ENCODE measurements at places on chromosomes 5 and 9.

- no peak for DNase-seq
These were observed 373 bp downstream of the FBXW5 start for GRCh38 chr9:136944212-136944518.

DNA sequence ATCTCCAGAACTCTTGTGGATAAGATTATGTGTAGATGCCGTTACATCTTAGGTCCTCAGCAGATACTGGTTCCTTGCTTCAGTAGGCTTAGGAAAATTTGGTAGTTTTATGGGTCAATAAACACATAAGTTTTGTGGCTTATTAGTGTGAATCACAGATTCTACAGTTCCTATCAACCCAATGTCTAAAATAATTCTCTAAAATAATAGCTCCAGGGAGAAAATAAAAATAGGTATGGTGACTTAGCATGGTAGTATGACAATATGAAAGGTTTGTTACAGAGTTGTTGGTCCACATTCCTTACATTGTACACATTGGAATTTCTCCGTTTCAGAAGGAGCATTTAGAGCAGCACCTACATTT is 91.7 kb downstream of the AOPEP start:
- DNase-seq: no peak

DNA sequence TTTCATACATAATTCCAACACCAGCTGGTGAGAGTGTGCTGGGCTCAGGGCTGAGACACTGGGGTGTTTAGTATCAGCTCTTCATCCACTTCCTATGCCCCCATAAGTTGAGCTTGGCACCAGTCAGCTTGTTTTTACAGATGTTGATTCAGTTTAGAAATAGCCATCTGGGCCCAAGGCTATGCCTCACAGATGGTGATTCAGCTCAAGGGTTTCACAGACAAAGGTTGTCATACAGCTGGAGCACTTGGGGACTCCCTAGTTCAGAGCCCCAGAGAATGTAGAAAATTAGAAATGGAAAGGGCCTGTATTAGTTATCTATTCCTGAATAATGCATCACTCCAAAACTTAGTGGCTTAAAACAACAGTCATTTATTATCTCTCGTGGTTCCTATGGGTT is 10.3 kb upstream of the CRHBP start:
- no peak for DNase-seq

GRCh38 chr9:25537808-25538207 is 140.4 kb downstream of the TUSC1 start:
- no peak for DNase-seq

DNA sequence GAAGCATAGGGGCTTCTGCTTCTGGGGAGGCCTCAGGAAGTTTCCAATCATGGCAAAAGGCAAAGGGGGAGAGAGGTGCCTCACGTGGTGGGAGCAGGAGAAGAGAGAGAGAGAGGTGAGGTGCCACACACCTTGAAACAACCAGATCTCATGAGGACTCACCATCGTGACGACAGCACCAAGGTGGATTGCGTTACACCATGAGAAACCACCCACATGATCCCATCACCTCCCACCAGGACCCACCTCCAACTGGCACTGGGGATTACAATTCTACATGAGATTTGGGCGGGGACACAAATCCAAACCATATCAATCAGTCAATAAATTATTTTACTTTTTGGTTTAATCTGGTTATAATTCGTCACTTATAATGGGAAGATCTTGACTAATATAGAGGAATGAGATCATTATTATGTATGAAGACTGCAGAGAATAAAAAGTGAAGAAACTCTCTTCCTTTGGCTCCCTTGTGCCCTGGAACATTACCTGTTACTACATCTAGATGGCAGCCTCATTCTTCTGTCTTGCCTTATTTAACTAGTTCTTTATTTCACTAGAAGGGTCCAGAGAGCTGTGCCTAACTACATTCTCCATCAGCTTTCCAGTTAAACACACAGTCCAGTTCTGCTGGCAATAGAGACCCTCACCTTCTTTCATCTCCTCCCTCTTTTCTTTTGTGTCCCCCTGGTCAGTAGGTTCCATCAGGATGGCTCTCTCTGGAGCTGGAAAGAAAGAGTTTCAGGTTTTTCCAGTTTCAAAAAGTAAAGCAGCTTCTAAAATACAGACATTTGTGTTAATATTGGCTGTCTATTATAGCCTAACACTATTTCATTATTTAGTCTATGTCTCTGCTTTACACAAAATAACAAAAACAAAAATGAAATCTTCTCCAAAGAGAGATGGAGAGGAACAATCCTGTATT is 21.7 kb upstream of the SPINK7 start:
- no peak for DNase-seq

GRCh38 chr9:124894035-124894740 is 32.3 kb downstream of the ARPC5L start:
- DNase-seq: no peak

- DNase-seq: no peak
These were observed 238.3 kb downstream of the NPR3 start for GRCh38 chr5:32949286-32949970.

GRCh38 chr5:75461679-75462078 is 49.8 kb downstream of the CERT1 start:
- DNase-seq: no peak

DNA sequence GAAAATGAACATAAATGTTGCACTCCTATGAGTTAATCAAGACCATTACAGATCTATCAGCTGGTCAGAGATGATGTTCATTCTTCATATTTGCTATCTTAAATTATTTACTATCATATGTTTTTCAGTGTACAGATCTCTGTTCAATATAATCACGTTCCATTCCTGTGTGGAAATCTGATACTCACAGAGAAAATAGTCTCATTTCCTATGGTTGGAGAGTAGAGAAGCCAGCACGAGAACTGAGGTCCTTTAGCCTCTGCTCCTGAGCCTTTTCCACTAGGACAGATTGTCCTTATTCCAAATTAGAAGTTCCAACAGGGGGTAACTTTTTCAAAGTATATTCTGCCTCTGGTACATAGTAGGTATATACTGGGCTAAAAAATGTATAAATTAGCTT is 29.2 kb downstream of the UGCG start:
- DNase-seq: no peak

GRCh38 chr5:17991775-17992174 is 357.5 kb downstream of the TAF11L14 start:
- DNase-seq: no peak

- no peak for DNase-seq
These were observed 214.2 kb downstream of the TMEM232 start for GRCh38 chr5:110512266-110512665.

DNA sequence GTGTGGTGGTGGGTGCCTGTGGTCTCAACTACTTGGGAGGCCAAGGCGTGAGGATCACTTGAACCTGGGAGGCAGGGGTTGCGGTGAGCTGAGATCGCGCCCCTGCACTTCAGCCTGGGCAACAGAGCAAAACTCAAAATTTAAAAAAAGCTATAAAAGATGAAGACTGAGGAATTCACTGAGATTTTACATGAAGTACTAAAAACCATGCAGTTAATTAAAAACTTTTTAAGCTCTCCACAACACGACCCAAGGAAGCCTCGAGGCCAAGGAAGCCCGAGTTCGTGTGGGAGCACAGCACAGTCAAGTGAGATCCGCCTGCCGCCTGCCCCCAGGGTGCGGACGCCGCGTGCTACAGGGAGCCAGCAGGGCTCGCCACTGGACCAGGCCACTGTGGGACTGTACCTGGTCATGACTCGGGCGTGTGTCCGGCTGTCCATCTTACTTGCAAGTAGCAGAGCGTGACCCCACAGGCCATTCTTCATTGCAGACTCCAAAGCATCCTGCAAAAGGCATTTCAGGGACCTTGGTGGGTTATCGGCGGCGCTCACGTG is 21.2 kb upstream of the INPP5E start:
- no peak for DNase-seq

GRCh38 chr9:35526087-35526801 is 36.3 kb downstream of the RUSC2 start:
- DNase-seq: no peak

DNA sequence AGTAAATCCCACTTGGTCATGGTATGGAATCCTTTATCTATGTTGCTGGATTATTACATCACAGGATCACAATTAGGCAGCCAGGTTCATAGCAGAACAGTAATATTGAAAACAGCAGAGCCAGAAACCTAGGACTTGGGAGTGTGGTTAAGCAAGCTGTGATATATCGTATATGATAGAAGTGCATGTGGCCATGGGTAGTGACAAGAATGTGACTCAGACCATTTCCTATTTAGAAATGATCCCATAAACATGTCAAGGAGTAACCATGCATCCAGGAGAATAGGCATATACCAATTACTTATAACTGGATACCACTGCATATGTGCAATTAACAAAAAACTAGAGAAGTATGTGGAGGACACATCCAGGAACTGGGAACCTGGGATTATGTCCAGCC is 31.2 kb downstream of the AMBP start:
- no peak for DNase-seq

DNA sequence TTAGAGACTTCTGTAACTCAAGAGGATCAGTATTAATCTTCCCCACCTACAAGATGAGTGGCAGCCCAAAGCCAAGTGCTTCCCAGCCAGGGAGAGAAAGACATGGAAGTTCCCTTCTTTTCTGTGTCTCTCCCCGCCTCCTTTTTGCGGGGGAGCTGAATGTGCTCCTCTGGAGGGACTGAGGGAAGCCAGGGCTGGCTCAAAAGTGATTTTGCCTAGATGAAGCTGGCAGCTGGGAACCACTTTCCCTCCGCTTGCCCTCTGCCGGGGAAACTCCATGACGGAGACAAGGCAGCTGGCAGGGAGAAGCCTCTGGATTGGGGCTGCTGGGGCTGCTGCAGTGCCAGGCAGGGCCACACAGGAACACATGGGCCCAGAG is 24.4 kb downstream of the EGR1 start:
- DNase-seq: no peak

DNA sequence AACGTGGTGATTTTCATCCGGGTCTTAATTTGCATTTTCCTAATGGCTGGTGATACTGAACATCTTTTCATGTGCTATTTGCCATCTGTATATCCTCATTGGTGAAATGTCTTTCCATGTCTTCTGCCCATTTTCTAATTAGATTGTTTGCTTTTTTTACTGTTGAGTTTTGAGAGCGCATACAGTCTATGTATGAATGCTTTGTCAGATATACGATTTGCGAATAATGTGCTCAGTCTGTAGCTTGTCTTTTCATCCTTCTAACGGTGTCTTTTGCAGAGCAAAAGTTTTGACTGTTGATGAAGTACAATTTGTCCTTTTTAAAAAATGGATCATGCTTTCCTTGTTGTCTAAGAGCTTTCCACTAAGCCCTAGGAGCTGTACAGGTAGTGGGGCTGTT is 143.0 kb downstream of the RGS3 start:
- no peak for DNase-seq

DNA sequence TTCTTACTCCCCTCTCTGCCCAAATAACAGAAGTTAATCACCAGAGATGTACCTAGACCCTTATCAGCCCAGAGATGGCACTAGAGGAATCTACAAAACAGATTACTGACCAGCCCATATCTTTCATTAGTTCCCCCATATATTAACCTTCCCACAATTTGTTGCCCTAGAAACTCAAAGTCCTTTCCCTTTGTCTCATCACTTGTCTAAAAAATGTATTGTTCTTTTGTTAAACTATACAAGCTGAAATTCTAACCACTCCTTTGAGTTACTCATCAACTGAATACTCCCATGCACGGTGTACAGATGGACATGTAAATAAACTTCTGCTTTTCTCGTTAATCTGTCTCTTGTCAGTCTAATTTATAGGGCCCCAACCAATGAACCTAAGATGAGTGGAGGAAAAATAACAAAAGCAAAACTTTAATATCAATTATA is 130.9 kb downstream of the CCDC192 start:
- DNase-seq: no peak

DNA sequence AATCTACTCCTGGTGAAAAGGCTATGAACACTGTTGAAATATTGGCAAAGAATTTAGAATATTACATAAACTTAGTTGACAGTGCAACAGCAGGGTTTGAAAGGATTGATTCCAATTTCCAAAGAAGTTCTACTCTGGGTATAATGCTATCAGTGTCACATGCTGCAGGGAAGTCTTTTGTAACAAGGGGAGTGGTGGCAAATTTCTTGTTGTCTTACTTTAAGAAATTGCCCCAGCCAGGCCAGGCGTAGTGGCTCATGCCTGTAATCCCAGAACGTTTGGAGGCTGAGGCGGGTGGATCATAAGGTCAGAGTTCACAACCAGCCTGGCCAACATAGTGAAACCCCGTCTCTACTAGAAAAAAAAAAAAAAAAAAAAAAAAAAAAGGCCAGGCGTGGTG is 86.3 kb upstream of the OTULINL start:
- DNase-seq: no peak

DNA sequence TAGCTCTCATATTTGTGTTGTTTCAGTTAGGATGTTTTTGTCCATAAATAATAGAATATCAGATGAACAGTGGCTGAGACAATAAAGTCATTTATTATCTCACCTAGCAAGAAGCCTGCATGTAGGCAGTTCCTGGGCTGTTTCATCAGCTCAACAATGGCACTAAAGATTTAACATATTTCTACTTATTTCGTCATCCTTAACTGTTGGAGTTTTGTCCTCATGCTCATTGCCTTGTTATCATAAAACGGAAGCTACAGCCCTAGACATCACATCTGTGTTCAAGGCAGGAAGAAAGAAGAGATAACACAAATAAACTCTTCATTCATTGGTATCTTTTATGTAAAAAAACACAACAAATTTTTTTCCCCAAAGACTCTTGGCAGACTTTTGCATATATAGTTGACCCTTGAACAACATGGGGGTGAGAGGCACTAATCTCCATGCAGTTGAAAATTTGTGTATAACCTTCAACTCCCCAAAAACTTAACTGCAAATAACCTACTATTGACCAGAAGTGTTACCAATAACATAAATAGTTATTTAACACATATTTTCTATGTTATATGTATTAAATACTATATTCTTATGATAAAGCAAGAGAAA is 277.2 kb upstream of the ADRA1B start:
- DNase-seq: no peak

GRCh38 chr5:148224117-148224742 is 14.1 kb upstream of the MARCOL start:
- DNase-seq: no peak

- no peak for DNase-seq
These were observed 31.9 kb upstream of the FANCC start for GRCh38 chr9:95349091-95350038.

GRCh38 chr5:13766236-13766635 is 178.3 kb downstream of the DNAH5 start:
- DNase-seq: no peak

DNA sequence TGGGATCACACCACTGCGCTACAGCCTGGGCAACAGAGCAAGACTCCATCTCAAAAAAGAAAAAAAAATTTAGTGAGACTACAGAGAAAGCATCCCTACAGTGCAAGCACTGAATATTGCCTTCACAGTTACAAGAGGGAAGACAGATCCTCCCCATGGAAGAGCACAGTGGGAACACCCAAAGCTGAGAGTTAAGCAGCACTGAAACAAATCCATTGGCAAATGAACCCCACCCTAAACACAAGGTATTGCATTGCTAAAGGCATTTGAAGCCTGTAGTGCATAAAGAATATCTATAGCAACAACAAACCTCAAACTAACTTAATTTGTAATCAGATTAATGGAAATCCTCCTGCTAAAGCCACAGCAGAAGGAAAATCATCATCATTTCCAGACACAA is 27.1 kb downstream of the HTR1A start:
- DNase-seq: no peak

Measured in stimulated activated naive CD8-positive, alpha-beta T cell treated with anti-CD3 and anti-CD28 coated beads, Interleukin-15, amount 100 ng/mL, for 72 hours (primary cell).